ENCODE measurements at places on chromosomes 4 and X. TPM values are rescaled to one million over a fixed set of nuclear protein-coding genes. Genes with fewer than 3 reads are reported as not detected.

DIPK2B gene
- not detected for total RNA-seq

NPY2R gene
- total RNA-seq = not detected

MAGEA2 gene
- 6.1 TPM for total RNA-seq

BCLAF3 gene
- 8.3 TPM for total RNA-seq

NMU gene
- total RNA-seq = not detected

TMEM154 gene
- total RNA-seq = 13.2 TPM

CXCL11 gene
- 5.8 TPM for total RNA-seq

XAGE2 gene
- not detected for total RNA-seq

MAP9 gene
- 21.0 TPM for total RNA-seq

HSFX1 gene
- 0.75 TPM for total RNA-seq

VMA21 gene
- 36.7 TPM for total RNA-seq

RENBP gene
- total RNA-seq = 1.7 TPM

RPS6KA6 gene
- total RNA-seq = 8.5 TPM

IL3RA gene
- not detected for total RNA-seq

CXCL6 gene
- total RNA-seq = 18.5 TPM

TEX13D gene
- total RNA-seq = not detected

TMEM31 gene
- total RNA-seq = 0.43 TPM

RAB39B gene
- 1.5 TPM for total RNA-seq

ABCB7 gene
- 18.0 TPM for total RNA-seq

XAGE1A gene
- not detected for total RNA-seq

GNRHR gene
- total RNA-seq = not detected

PCDH10 gene
- total RNA-seq = 12.5 TPM

CYSLTR1 gene
- total RNA-seq = not detected

CLIC2 gene
- total RNA-seq = not detected

LDB2 gene
- total RNA-seq = 4.9 TPM

PPP1R3F gene
- 5.6 TPM for total RNA-seq

ATP1B4 gene
- total RNA-seq = not detected

PCYT1B gene
- total RNA-seq = 6.3 TPM

HSFX3 gene
- total RNA-seq = not detected

ARMCX1 gene
- total RNA-seq = 17.9 TPM

PALLD gene
- total RNA-seq = 551 TPM

USP17L17 gene
- total RNA-seq = not detected

DDIT4L gene
- total RNA-seq = 0.14 TPM

AWAT2 gene
- not detected for total RNA-seq

GUCY1A1 gene
- total RNA-seq = 0.48 TPM

FABP2 gene
- total RNA-seq = not detected

All from astrocyte (in vitro differentiated cells and primary cell).